Stimulated activated CD4-positive, alpha-beta T cell treated with anti-CD3 and anti-CD28 coated beads, TNF-alpha, amount 100 ng/mL, for 24 hours (primary cell): ENCODE measurements at places on chromosomes 16 and 17.

- no peak for DNase-seq
Observed at GRCh38 chr17:6567528-6568183, 11.3 kb upstream of the PITPNM3 start.

DNA sequence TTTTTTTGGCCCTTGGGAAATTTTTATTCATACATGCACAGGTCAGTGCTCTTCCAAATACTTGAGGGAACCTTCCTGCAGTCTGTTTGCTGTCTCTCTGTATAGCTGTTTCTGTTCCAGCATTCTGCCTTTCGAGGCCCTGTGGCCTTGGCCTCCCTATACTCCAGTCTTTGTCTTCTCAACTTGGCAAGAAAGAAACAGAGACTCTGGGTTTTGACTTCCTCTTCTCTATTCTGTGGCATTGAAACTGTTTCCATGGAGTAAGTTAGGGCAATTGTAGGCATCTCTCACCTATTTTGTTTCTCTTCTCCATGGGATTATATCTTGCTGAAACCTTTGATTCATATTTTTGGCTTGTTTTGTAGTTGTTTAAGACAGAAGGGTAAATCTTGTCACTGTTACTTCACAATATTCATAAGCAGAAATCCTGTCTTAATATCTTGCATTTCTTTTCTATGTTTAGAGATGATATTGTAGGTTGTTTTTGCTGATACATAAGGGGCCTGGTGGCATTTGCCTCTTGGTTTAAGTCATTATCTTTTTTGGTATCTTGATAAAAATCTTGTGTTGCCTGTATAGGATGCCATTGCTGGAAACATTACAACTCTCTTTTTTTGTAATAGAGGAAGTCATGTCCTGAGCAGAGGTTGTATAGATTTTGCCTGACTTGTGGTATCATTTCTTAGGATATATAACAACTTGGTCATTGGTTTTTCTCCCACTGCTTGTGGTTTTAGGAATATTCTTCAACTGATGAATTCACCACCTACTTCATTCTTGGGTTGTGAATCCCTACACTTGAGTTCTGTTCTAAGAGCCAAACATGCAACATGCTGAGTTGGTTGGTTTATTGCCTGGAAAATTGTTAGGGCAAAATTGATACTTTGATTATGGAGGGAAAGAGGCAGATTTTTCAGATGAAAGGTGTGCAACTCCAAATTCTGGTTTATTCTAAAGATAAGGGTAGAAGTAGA is 168.6 kb downstream of the FTO start:
- no peak for DNase-seq

DNA sequence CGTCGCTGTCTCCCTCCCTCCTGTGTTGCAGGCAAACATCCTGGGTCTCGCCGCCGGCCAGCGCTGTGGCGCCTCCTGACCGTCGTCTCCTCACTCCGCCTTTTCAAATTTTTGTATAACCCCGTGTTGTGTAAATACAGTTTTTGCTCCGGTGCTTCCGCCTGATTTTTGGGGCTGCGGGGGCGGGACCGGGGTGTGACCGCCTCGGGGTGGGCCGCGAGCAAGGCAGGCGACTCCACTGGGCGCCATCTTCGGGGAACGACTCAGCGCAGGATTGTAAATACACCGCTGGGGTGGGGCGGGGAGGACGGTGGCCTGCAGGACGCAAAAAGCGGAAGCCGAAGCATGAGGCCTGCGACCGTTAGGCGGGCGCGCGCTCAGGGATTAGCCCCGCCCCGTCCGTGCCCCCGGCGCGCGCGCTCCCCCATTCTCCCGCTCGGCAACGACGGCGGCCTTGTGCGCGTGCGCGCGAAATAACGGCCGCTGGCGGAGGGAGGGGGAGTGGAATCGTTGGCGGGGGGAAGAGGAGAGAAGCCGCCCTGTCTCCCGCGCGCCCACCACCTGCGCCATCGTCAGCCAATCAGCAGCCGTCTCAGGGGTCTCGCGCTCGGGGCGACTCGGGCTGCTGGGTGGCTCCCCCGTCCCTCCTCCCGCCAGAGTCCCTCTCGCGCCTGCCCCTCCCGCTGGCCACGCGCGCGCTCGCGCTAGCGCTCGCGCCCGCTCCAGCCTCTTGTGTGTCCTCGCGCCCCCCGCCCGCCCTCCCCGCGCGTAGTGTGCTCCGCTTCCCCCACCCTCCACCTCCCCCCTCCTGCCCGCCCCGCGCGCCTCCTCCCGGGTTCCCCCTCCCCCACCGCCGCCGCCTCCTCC is 864 bp upstream of the MAZ start:
- peak; percentile 93 for DNase-seq

DNA sequence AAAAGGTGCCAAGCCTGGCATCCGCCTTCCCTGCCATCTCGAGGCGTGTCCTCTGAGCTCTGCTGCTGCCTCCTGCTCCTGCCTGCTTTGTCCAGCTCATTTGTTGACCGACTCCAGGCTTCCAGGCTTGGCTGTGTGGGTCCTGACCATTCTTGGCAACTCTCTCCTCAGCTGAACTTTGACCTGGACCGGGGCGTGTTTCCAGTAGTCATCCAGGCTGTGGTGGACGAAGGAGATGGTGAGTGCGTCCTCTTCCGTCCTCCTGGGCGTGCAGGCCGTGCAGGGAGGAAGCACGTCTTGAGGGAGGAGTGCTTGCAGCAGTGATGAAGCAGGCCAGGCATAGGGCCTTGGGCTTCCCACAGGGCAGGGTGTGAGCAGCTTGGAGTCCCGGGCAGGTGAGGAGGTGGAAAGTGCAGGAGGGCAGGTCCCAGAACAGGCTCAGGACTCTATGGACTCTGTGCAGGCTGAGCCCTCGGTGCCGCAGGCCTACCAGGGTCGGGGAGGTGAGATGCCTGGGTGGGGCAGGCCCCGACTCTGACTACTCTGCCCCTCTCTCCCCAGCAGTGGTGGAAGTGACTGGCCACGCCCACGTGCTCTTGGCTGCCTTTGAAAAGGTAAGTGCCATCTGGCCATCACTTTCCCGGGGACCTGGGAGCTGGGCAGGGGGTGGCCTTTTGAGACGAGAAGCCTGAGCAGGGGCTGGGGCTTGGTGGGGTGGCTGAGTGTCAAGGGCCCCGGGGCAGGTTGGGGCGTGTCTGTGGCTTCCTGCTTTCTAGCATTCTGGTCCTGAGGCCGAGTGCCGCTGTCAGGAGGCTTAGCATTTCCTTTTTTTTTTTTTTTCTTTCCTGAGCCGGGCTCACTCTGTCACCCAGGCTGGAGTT is 28.6 kb upstream of the NUDT16L1 start:
- DNase-seq = no peak
